Activated T-cell treated with anti-CD3 and anti-CD28 coated beads for 1 hour (primary cell): ENCODE measurements at places on chromosomes 6 and 20.

GRCh38 chr6:135904666-135905065, 53.2 kb downstream of the PDE7B start:
- no peak for DNase-seq

GRCh38 chr6:41288030-41288753, 1.7 kb upstream of the TREM1 start:
- no peak for DNase-seq

GRCh38 chr6:108080010-108080780, 5.7 kb upstream of the OSTM1 start:
- DNase-seq = no peak

DNA sequence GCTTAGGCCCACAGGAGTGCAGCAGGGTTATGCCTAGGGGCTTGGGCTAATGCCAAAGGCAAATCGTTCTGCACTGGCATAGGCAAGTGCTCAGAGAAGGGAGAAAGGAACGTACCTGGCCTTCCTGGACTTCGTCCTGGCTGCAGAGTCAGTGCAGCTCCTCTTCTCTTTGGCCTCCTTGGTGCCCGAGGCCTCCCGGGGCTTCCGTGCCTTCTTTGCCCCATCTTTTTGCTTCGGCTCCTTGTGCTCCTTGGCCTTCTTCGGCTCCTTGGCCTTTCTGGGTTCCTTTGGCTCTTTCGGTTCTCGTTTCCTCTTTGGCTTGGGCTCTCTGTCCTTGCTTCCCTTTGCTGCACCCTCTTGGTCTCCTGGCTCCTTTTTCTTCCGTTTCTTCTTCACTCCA, 85.2 kb downstream of the CHD6 start:
- DNase-seq = no peak

DNA sequence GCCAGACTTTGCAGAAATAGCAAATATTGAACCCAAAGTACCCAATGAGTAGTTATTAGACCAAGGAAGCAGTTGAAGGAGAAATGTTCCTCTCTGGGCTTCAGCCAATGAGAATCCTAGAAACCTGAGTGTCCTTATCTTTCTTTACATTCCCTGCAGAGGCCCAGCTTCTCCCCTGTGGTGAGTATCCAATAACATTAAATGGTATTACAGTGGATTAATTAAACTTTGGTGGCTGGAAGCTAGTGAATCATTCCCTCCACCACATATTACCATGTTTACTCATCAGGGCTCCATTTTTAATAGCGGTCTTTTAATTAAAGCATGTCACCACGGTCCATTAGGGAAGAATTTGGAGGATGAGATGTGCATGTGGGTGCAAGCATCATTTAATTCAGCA, 74.0 kb downstream of the UNC5CL start:
- DNase-seq = no peak

DNA sequence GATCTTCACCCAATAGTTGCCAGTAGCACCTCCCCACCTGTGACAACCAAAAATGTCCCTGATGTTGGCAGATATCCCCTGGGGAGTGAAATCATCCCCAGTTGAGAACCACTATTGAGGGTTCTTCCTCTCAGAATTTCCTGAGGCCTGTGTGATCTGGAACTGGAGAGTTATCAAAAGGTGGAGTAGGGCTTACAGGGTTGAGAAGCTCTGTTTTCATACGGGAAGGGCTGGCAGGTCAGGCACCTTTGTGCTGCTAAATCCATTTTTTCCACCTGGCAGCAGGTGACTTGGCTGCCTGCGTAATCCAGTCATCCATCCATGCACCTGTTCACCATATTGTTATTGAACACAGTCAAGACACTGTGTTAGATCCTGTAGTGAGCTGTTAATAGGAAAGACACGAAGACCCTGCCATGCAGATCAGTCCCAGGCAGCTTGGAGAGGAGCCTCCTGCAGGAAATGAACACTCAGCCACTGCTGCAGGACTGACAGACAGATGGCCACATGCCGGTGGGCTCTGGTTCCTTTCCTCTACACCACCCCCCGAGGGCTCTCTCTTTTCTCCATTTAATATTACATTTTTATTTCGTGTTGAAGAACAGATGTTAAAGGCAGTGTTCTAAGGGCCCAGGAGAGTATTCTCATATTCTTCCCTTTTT, 5.4 kb downstream of the DUSP22 start:
- DNase-seq = no peak

GRCh38 chr6:106143665-106144064, 57.5 kb downstream of the PRDM1 start:
- no peak for DNase-seq

DNA sequence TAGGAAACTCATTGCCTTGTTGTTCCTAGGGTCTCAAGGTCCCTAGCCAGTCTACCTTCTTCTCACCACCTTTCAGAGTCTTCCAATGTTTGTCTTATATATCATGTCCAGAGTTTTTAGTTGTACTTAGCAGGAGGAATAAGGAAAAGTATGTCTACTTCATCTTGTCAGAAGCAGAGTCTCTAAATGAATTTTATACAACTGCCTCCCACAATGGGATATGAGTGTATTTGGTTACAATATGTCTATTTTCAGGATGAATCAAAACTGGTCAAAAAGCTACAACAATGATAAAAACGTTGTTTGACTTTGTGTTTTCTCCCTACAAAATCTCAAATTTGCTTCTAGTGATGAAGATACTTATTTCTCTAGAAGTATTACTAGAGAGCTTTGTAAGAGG, 7.0 kb downstream of the GLO1 start:
- DNase-seq = no peak

GRCh38 chr6:150298030-150298380, 70.8 kb upstream of the IYD start:
- no peak for DNase-seq

- DNase-seq = no peak
These were observed 6.0 kb downstream of the SDC4 start for GRCh38 chr20:45341939-45342854.

- DNase-seq = no peak
These were observed 225.2 kb upstream of the RREB1 start for GRCh38 chr6:6882592-6882991.

GRCh38 chr6:142195862-142196541, 48.9 kb downstream of the VTA1 start:
- DNase-seq = no peak

DNA sequence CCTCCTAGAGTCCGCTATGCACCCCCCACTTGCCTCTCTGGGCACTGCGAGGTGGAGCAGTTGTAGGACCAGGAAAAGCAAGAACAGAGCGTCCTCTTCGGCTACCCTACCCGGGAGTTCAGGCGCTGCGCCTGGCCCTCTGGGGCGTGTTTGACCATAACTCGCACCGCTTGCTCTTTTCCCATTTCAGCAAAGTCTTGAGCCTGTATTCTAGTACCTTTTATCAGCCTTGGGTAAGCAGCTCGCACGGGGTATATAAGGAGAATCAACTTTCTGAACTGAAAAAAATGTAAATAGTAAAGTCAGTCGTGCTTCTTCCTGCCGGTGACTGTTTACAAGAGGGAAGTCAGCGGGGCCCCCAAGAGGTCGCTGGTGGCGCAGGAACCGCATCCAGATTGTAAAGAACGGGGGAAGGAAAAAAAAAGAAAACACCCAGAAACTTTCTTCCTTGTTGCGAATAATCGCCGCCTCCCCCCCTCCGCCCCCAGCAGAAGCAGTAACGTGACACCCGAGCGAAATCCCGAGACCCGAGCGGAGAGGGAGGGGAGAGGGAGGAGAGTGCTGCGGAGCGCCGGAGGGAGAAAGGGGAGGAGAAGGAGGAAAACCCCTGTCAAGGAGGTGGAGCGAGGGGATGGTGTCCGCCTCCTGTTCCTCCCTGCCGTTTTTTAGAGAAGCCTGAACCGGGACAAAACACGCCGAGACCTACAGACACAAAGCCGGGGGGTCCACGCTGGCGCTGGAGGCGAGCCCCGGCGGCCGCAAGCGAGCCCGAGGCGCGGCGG, at the start of gene UST:
Gene UST, plus strand, starts transcription at position 668 of the 782 bp plus-strand sequence. CDS start 401 bp downstream, outside the sequence.
- peak; percentile 46 for DNase-seq

DNA sequence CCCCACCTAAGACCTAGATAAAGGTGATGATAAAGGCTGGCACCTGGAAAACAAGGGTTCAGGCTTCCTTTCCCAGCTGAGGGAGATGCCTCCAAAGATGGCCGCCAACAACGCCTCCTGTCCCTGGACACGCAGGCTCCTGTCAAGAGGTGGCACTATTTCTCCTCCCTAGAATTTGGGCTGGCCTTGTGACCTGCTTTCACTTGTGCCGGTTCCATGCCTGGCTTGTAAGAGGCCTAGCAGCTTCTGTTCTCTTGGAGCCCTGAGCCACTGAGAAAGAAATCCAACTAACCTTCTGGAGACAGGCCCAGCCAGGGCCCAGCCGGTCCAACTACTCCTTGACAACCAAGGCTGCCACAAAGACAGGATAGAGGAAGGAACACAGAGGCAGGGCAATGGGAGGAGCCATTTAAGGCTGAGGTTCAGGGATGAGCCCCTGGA, 60.2 kb upstream of the RALY start:
- peak; percentile 23 for DNase-seq
